AG09309 (cell line): ENCODE measurements at places on chromosomes 3 and 15.

GRCh38 chr15:91109885-91110284, 9.8 kb downstream of the SV2B start:
- no peak for DNase-seq

DNA sequence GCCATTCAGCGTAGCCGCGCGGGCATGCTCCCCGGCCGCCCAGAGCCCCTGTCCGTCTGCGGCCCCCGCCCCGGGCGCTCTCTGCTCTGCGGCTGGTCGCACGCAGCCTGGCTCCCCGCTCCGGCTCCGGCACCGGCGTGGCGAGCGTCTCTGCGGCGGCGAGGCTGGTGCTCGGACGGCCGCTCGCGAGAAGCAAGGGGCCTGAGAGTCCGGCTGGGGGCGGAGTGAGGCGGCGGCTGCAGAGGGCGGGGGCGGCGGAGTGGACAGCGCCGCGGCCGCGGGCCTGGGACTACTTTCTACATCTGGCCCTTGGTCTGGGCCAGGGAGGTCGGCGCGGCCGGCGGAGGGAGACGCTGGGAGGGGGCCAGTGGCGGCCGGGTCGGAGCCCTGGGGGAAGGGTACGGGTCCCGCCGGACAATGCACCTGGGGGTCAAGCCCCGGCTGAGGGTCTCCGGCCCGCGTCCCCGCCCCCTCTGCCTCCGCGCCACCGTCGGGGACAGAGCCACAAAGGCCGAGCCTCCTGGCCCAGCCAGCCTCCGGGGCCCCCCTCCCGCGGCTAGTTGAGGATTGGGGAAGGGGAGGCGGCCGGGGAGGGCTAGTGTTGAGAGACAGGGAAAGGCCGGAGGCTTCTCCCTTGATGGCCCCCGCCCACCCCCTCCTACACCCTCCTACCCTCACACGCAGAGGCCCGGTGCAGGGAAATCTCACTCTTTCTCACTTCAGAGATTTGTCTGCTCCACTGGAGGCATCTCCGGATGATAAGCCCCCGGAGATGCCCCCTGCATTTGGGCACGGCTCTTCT, at the start of gene PRTG:
TSS of gene PRTG (minus strand) at position 226 of the 802 bp plus-strand sequence. CDS start at position 5, 221 bp downstream.
- no peak for DNase-seq

GRCh38 chr15:35304389-35304788, 219.3 kb upstream of the NANOGP8 start:
- DNase-seq = no peak

DNA sequence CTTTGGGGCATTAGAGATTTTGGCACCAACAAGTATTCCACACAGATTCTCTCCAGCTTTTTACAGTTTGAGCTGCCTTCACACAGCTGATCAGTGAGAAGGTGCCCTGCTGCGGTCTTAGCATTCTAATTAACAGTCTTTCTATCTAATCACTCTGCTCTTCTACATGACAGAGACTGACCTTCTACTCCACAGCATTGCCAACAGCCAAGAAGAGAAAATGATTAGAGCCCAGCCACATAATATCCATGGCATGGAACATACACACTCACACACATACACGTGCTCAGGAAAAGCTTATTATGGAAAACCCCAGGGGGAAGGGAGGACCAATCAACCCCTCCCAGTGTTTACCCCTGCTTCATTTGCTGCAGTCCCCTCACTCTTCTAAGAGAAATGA, 76.1 kb upstream of the PPP2R3A start:
- DNase-seq = no peak

- DNase-seq = no peak
Observed at GRCh38 chr15:90307661-90308060, 42.2 kb downstream of the NGRN start.

DNA sequence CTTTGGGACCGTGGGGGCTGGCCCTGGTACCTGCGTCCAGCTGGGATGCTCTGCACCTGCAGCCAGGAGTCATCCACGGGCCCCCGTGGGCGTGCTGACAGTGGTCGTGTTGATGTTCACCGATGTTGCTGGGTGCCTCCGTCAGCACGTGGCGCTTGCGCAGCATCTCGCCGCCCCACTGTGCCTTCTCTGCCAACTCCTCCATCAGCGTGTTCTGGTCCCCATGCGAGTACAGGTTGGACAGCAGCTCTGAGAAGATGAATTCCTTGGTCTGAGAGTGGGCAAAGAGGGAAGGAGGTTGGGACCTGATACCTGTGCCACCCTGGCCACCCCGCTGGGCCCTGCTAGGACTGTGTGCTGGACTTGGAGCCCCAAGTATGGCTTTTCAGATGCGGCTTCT, 61.4 kb downstream of the ADAMTS7 start:
- DNase-seq = no peak

DNA sequence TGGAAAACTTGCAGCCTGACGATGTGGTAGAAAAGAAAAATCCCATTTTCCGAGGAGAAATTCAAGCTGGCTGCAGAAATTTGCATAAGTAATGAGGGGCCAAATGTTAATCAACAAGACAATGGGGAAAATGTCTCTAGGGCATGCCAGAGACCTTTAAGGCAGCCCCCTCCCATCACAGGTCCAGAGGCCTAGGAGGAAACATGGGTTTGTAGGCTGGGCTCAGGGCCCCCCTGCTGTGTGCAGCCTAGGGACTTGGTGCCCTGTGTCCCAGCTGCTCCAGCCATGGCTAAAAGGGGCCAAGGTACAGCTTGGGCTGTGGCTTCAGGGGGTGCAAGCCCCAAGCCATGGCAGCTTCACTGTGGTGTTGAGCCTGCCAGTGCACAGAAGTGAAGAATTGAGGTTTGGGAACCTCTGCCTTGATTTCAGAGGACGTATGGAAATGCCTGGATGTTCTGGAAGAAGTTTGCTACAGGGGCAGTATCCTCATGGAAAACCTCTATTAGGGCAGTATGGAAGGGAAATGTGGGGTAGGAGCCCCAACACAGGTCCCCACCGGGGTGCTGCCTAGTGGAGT, 75.9 kb upstream of the CADPS start:
- no peak for DNase-seq

- DNase-seq = no peak
Observed at GRCh38 chr3:106692624-106693023, 684.6 kb upstream of the CCDC54 start.

DNA sequence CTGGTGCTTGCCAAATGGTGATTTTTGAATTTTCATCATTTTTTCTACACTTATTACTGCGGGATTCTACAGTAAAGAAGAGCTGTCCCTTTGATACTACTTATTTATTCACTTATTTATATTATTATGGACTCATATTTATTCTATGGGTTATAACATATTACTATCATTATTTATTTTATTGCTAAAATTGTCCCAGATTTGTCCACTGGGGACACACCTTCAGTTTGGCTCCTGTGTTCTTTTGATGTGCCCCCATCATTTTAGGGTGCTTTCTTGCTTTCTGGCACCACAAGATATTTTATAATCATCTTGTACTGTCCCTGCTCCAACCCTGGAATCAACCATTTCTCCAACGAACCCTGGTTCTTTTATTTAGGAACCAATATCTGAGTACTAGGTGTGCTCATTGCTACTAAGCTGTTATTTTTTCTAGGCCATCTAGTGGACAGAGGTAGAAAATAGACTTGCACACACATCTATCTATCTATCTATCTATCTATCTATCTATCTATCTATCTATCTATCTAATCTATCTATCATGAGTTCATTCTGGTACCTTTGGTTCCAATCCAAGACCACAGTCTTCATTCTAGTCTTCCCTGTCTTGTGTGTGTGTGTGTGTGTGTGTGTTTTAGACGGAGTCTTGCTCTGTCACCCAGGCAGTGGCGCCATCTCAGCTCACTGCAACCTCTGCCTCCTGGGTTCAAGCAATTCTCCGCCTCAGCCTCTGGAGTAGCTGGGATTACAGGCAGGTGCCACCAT, 16.0 kb downstream of the SLC22A14 start:
- DNase-seq = no peak

GRCh38 chr3:31039145-31039544, 144.7 kb upstream of the GADL1 start:
- no peak for DNase-seq
